Body of pancreas (tissue), 4 donors: ENCODE measurements at places on chromosomes 7 and 10.

DNA sequence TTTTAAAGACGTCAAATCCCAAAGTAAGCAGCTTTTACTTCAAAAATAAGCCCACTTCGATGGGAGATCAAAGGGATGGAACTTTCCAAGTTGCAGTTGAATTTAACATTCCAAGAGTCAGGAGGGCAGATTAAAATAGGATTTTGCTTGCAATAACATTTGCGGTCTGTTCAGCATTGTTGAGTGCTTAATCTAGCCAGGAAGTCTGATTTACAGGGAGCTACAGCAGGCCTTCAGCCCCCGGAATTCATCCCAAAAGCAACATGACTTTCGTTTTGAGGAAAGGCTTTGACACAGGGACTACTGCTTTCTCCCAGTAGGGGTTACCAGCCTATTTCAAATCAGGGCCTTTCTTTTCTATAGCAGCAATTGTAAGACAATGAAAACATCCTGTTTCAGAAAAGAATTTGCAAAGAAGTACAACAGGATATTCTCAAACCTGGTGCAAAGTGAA is 279.6 kb upstream of the PITRM1 start:
- no peak for DNase-seq

- DNase-seq, result no peak
Measured at GRCh38 chr10:45470098-45471012, 96.3 kb downstream of the ALOX5 start.

DNA sequence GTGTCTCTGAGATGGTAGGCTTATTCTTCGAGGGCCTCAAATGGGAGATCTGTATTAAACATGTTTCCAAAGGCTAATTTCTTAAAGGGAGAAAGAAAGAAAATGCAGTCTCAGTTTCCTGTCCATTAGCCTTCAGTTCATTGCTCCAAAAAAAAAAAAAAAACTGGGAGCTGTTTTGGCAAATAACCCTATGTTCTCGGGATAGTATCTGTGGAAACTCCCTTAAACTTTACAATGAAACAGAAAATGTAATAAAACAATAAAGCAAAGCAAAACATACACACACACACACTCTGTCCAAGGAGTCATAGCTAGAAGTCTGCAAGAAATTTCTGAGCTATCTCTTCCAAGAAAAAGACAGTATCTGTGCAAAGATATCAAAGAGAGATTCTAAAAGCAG is 172.5 kb upstream of the CELF2 start:
- DNase-seq, result no peak

DNA sequence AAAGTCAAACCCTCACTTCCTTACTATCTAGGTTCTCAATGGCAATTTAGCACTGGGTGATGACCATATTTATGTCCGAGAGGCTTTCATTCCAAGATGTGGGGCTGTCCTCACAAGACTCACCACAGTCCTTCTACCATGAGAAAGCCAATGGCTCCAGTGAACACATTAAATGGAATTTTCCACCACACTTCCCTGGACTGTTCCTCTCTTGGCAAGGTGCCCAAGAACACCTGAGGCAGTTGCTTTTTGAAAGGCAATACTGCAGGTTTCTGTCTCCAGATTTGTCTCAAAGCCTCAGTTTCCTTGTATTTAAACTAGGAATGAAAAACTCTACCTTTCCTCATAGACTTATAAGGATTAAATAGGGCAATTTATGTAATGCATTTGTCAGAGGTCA is 24.2 kb downstream of the AFAP1L2 start:
- DNase-seq, result peak; percentile 45

GRCh38 chr7:44224974-44225565 is 24.3 kb downstream of the YKT6 start:
- DNase-seq, result no peak

DNA sequence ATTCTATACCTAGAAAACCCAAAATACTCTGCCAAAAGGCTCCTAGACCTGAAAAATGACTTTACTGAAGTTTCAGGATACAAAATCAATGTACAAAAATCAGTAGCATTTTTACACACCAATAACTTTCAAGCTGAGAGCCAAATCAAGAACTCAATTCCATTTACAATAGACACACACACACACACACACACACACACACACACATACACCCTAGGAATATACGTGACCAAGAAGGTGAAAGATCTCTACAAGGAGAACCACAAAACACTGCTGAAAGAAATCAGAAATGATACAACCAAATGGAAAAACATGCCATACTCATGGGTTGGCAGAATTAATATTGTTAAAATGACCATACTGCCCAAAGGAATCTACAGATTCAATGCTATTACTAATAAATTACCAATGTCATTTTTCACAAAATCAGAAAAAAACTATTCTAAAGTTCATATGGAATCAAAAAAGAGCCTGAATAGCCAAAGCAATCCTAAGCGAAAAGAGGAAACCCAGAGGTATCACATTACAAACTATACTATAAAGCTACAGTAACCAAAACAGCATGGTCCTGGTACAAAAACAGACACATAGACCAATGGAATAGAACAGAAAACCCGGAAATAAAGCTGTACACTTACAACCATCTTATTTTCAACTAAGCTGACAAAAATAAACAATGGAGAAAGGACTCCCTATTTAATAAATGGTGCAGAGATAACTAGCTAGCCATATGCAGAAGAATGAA is 122.0 kb downstream of the MICU1 start:
- DNase-seq, result no peak

DNA sequence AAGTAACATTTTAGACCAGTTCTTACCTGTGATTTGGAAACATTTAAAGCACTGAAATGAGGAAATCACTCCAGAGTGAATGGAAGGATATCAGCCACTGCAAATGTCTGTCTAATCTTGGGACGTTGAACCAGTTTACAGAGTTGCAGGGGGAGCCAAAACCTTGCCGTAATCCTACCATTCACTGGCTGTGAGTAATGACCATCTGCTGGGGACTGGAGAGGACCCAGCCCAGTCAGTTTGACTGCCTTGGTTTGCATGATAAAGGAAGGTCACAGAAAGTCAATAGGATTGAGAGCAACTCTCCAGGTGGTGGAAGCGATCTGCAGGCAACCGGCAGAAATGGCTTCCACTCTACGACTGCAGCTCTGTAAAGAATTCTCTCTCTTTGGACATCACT is 167.2 kb downstream of the AKR1D1 start:
- peak; percentile 92 for DNase-seq

DNA sequence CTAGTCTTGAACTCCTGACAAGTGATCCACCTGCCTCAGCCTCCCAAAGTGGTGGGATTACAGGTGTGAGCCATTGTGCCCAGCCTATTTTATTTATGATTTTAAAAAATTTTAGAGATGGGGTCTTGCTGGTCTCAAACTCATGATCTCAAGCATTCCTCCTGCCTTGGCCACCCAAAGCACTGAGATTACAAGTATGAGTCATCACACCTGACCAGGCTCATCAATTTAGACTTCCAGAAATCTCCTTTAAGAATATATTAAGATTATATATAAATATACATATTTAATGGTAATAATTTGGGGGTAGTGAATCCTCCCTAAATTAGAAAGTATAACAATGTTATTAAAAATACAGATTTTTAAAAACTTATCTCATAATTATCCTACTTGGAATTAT is 29.1 kb downstream of the LAMB1 start:
- no peak for DNase-seq

DNA sequence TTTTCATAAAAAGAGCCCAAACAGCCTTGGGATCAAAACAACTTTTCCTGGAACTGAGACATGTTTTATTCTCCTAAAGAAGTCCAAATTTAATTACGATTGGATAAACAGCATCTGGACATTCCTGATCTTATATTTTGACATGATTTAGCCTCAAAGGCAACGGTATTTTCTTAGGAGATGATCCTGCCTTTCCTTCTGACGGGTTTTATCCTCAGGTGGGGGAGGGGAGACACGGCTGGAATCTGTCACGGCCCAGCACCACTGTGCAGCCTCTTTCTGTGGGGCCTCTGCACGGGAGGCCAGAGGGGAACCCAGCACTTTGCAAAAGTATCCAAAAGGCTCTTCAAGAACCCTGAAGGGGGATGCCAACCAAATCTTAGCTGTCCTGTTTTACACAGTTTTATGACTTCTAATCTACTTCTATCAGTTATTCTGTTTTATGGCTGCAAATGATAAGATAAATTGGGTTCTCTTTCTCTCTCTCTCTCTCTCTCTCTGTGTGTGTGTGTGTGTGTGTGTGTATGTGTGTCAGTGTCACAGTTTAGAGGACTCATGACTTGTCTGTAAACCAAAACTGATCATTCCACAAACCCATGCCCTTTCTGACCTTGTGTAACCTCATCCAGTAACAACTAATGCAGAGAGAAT is 321.1 kb upstream of the NPVF start:
- DNase-seq, result no peak

- DNase-seq, result no peak
Measured at GRCh38 chr7:98341106-98341505, 59.6 kb downstream of the BRI3 start.

DNA sequence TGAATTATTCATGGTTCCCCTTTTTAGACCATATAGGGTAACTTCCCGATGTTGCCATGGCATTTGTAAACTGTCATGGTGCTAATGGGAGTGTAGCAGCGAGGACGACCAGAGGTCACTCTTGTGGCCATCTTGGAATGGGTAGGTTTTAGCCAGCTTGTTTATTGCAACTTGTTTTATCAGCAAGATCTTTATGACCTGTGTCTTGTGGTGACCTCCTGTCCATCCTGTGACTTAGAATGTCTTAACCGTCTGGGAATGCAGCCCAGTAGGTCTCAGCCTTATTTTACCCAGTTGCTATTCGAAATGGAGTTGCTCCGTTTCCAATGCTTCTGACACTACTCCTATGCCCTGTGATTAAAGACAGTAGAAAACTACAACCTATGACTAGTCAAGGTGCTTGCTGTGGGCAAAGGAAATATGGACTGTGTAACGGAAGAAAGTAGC is 18.8 kb upstream of the PAXIP1 start:
- DNase-seq, result no peak

DNA sequence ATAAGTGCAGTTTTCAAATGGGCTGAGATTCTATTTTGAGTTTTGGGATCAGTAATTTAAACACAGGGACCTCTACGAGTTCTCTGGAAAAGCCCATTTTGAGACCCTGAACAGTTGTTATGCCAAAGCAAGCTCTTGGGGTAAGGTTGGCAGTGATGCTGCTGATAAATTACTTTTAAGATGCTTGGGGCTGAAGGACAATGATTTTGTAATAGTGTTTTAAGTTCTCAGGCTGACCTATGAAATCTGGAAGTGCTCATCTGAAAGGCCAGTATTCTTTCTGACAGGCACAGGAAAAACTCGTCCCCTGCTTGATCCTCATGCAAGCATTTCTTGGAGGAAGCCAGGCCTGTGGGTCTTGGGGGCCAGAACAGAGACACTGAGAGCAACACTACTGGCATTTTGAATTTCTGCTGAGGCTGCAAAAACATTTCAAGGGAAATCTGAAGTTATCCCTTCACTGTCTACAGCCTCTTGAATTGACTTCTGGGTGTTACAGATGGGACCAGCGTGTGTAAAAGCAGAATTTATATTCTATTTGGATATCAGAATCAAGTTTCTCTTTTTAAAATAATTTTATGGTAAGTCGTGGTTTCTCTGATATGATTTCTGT is 79.7 kb downstream of the AUTS2 start:
- DNase-seq, result no peak

DNA sequence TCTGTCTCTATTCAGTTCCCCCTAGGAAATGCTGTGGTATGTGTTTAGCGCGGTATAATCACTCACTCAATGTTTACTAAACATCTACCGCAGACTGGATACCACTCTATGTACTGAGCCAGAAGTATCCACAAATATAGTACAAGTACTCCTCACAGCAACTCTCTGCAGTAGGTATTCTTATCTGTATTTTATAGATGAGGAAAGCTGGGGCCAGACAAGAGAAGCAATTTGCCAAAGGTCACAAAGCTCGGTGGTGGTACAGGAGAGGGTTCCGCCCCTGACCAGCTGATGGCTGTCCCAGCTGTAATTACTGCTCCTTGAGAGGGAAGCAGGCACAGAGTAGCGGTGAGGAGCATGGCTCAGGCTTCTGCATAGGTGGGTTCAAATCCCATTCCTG is 184.1 kb downstream of the DOCK4 start:
- DNase-seq, result no peak

- no peak for DNase-seq
Measured at GRCh38 chr7:84950836-84951235, 236.0 kb downstream of the SEMA3D start.

DNA sequence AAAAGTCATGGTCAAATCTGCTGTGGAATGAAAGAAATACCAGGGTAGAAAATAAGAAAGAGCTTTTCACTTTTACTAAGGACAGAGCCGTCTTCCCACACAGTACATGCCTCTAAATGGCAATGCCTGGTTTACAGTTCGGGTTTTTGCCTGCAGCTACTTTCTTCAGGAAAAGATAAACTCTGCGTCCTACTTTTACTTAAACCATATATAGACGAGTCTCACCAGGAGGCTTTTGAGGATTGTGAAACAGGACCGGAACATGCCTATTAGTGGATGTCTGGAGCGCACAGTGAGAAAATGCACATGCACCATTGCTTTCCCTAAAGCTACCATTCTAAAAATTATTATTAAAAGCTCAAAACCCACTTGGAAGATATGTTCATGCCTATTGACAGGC is 70.5 kb downstream of the KLF6 start:
- DNase-seq, result no peak

DNA sequence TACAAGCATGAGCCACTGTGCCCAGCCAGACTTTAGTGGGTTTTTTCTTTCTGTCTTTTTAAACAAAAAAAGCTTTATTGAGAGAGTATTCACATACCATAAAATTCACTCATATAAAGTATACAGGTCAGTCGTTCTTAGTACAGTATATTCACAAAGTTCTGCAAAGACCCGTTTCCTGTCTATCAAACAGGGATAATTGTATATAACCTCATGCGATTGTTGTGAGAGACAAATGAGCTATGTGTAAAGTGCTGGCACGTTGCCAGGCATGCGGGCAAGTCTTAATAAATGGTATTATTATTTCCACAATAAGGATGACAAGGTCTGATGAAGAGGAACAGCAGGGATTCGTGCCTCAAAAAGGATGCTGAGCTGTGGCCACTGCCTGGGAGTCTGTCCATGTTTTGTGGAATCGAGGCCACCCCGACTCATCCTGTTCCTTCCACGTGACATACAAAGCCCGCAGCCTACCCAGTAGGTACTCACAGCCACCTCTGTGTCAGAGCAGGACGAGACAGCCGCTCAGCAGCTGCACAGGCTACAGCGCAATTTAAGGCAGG is 51.6 kb downstream of the SMKR1 start:
- peak; percentile 16 for DNase-seq

DNA sequence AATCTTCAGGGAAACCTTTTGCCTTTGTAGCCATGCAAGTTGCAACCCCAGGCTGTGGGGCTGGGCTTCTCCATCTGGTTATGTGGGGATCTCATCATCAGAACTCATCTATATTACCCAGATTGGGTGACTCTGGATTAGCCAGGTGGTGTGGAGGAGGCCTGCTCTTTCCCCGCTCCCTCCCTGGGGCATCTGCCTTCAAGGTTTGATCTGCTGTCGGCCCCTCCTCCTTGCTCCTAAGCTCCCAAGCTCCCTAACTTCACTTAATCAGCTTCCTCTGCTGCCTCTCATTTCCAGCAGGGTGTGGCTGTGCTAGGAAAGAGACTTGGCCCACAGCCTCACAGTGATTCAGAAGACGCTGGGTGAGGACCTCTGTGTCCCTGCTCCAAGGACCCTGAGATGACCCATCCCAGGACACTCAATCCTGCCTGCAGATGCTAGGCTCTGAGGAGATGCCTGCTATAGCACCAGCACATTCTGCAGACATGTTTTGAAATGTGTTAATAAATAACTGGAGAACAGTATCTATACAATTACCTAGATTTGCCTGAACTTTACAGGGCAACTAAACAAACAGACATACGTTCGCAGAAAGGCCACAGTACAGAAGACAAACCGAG is 392.1 kb upstream of the PODXL start:
- peak; percentile 10 for DNase-seq
